Heart right ventricle (tissue), 16 donors: ENCODE measurements at places on chromosomes 13 and 19.

- DNase-seq = no peak
These were observed 247.3 kb downstream of the MTUS2 start for GRCh38 chr13:29067306-29067945.

DNA sequence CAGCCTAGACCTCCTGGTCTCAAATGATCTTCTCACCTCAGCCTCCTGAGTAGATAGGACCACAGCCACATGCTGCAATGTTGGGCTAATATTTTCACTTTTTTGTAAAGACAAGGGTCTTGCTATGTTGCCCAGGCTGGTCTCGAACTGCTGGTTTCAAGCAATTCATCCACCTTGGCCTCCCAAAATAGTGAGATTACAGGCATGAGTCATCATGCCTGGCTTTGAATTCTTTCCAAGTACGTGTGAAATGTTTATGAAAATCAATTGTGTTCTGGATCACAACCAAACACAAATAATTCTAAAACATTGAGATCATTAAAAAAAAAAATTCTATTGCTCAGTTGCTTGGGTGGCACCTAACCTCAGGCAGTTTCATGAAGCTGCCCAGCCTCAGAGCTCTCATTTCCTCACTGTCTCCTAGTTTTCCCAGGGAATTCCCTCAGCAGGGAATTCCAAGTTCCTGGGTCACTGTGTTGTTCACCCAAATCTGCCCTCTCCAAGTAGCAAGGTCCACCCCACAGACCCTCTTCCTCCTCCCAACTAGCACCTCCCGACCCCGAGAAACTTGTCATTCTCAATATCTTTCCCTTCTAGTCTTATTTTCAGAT, 44.8 kb downstream of the ING1 start:
- DNase-seq = no peak

DNA sequence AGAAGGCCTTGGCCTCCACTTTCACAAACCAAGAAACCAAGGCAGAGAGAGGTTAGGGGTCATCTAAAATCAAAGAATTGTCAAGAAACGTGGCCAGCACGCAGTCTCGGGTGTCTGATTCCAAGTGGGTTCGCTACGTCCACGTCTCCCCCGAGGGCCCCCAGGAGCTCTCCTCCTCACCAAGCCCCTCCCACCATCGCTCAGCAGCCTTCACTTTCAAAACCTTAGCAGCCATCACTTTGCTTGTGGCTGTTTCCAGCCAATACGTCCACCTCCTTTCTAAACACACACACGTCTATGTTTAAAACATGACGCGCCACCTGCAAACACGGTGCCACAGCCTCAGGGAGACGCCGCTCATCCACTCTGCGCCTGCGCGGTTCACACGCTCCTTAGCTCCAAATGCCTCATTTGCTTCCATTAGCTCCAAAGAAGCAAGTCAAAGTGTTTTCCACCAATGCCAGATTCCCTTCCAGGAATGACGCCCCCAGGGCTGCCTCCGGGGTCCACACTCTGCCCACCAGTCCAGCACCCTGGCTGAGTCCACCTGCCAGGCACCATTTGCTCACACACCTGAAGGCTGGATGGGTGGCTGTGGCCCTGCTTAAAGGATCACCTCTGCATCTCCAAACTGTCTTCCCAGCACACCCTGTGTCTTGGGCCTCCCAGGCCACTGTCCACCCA, 5.5 kb downstream of the RASA3 start:
- no peak for DNase-seq

GRCh38 chr13:20460761-20461160, 64.9 kb downstream of the CRYL1 start:
- DNase-seq = no peak

DNA sequence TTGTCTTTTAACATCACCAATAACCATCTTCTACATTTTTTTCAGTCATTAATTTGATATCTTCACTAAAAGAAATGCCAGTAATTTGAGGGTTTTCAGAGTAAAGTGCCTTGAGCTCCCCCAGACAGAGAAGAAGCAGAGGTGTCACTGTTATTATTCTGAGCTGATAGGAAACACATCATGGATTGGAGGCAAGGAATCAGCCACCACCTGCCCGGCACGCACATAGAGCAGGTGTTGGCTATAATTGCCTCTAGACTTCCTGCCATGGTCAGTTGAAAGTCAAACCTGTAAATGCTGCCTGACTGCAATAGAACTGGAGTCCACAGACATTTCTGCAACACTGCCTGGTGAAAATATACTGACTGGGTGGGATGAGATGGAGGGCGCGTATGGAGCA, 776.6 kb downstream of the UQCRFS1 start:
- DNase-seq = no peak

- DNase-seq = no peak
These were observed 64.0 kb downstream of the IER2 start for GRCh38 chr19:13214036-13214730.

DNA sequence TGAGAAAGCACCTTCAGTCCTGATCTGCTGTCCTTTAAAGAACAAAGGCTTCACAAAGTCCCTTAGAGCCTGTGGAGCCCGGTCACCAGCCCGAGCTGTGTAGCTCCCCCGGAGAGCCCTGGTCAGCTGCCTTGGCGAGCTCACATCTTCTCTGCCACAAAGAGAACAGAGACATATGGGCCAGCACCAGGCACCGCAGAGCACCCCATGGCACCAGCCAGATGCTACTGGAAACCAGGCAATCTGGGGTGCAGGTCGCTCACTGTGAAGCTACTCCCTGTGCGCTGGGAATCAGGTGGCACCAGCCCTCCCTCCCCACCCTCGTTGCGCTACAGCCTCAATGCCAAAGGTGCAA, 44.3 kb upstream of the F7 start:
- no peak for DNase-seq

- DNase-seq = no peak
These were observed 19.8 kb downstream of the RBM26 start for GRCh38 chr13:79386125-79386826.

DNA sequence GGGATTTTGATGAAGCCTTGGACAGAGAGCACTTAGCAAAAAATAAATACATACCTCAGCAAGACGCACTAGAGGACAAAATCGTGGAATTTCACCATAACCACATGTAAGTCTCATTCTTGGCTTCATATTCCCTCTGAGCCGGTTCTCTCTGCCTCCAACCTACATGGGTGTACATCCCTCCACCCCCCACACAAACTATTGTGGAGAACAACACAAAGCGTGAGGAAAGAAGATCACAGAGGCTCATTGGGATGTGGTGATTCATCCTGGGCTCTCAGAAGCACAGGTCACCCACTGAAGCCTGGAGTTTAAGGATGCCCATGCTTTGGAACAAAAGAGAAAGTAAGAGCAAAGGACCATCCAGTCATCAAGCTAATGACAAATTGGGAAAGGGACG, 192.2 kb downstream of the STK24 start:
- no peak for DNase-seq

DNA sequence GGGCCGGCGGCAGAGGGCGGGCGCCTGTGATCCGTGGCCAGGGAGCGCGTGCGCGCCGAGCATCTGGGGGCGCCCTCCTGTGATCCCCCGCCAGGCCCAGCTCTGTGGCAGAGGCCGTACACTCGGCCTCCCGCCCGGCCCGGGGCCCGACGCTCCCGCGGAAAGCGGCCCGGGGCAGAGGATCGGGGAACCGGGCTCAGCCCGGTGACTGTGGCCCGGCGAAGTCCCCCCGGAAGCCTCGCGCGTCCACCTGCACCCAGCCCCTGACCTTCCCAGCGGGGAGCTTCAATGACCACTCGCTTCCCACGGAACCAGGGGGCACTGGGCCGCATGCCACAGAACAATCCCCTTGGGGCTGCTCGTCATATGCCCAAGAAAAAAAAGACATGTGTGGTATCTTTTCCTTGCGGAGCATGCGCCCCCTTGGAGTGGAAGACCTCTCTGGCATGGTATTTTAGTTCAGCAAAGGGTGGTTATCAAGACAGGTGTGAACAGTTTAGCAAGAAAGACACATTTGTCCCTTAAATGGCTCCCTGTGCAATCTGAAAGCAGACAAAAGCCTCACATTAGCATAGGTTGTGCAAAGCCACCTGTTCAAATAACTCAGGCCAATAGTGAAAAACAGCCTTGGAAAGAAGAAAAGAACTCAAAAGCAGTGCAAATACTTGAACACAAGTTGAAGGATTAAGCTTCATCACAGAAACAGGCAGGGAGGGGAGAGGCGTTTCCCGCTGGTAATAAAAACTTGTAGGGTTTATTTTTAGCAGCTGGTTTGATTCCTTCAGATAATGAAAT, 290.9 kb upstream of the SOX21 start:
- DNase-seq = no peak

GRCh38 chr19:51797480-51797879, 2.5 kb downstream of the FPR3 start:
- DNase-seq = no peak

GRCh38 chr19:44770550-44771257, 7.0 kb upstream of the CBLC start:
- DNase-seq = peak; percentile 88

GRCh38 chr13:30128095-30128494, 179.3 kb downstream of the KATNAL1 start:
- no peak for DNase-seq

DNA sequence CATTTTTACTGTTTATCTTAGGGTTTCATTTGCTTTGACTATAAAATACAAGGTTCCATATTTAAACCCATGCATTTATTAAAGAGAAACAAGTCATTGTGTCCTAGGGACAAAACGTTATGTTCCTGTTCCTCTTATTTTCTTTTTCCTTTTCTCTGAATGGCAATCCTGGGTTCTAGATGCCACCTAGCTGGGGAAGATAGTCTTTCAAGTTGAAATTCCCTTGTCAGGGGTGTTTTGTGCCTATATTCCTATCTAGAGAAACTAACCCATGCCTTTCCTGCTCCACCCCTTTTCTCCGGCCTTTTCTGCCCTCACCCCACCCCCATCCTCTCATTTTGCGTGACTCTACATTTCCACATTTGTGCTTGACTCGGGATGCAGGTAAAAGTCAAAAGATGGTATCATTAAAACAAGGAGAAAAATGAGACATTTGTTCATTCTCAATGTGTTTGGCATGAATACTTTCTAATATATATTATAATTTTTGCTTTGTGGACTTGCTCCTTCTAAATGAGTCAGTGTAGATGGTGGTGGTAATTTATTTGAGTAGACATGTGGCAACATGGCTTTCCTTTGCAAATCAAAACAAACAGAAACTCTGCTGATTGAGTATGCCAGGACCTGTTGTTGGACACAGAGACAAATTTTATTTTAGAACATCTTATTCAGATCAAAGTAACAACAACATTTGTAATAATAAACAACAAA, 26.8 kb upstream of the STARD13 start:
- no peak for DNase-seq

DNA sequence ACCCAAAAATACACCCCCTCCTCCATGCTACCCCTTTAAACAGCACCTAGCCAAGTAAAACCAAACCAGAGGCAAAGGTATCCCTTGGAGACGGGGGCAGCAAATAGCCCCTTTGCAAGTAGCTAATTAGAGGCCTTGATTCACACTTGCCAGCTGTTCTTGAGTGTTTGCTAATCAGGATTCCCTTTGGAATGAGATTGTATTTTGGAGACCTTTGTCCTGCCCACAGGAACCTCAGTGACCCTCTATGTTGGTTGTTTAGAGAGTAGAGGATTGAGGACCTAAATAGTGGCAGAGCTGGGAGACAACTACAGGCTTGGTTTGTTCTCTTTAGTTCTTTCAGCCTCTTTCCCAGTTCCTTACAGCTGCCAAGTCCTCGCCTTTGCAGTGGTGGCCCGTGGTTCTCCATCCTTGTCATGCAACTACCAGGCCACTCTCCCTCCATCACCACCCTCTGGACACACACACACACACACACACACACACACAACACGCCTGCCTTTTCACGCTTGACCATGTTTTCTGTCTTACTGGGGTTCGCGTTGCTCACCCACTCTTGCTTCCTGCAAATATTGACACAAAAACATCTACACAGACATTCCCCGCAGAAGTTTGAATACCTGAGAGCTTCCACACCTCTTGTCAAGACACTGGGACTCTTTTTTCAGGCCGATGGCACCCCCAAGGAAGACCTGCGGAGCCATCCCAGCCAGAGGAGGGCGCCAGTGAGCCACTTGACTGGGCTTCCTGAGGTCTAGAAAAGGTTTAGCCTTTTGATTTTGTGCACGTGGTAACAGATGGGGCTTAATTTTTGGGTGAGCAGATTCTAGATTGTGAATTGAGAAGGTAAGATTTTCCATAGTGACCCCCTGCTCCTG, 80.0 kb upstream of the GPR183 start:
- DNase-seq = no peak

GRCh38 chr13:50230662-50230978, 215.4 kb downstream of the KCNRG start:
- no peak for DNase-seq

DNA sequence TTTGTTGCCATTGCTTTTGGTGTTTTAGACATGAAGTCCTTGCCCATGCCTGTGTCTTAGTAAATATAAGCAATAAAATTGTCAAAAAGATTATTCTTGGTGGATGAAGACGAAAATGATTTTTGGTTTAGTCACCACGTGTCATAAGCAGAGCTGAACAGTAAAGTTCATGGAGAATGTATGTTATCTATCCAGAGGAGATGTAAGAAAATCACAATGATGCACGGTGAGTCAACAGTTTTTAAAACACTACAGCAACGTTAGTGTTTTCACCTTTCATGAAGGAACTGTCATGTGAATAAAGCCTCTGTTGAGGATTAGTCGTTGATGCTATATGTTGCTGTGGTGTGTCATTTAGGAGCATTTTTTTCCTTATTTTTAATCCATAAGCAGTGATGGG, 137.6 kb downstream of the GPC6 start:
- DNase-seq = no peak

DNA sequence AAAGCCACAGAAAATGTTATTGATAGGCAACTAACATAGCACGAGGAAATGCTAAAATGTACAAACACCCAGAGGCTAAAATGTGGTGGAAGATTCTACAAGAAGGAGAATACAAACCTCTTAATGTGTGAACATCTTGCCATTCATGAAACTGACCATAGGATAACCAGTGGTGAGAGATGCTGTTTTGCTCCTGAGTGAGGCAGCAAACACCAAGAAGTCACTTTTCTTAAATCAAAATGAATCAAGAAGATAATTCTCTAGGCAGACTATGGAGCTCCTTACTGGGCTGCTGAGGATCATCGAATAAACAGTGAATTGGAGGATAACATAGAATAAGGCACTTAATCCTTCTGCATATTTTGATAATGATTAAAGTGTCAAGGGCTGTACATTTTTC, 375.4 kb upstream of the SLITRK6 start:
- no peak for DNase-seq
